ENCODE measurements at places on chromosomes 3 and 15.

DNA sequence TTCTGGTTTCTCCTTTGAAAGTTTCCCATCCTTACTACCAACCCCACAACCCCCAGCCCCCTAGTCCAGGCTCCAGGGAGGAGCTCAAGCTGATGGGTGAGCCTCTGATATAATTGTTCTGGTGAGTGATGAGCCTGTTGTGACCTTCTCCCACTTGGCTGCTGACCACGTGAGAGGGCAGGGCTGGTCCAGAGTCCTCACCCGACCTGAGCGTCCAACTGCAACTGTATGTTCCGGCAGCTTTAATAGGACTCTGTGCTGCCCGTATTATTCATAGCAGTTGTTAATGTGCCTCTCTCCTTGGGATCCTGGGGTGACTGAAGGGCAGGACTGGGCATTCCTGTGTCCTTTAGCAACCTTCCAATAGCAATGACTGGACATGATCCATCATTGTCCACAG is 56.2 kb downstream of the B3GNT5 start:
- no peak for DNase-seq

DNA sequence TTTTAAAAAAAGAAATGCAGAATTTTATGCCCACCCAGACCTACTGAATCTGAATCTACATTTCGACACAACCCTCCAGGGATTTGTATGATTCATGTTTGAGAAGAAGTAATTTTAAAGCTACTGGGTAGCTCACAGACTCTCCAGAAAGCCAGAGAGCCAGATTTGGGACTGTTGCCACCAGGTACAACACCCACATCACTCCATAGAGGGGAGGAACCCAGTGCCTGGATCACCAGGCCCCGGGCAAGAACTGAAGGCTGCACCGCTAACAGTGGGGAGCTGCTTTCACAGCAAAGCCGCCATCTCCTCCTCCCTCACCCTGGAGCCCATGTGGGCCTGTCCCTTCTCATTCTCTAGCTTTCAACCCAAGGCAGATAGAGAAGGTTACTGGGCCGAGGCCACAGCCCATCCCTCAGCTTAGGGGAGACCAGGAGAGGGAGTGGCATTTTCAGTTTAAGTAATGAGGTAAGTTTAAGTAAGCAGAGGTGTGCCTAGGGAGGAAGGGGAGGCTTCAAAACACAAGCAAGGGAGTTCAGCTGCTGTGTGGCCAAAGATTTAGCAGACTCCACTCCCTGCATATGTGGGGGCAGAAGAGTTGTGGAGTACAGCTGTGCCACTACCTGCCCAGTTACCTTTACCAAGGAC is 109.8 kb downstream of the IL12A start:
- DNase-seq: no peak

DNA sequence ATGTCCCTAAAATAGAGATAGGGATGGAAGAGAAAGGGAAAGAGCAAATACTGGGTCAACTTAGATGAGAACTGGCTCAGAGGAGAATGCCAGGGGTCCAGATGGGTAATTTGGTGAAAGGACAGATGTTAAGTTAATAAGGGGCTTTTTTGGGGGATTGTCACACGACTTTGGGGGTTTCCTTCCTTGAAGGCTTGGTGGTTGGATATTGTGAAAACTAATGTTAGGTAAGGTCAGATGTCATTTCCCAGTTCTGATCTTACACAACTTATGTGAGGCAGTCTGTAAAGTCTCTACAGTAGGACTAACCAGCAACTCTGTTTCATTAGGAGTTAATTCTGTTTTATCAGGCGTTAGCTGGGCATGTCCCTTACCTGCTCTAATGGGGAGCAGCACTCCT is 231.1 kb downstream of the NR2F2 start:
- no peak for DNase-seq

DNA sequence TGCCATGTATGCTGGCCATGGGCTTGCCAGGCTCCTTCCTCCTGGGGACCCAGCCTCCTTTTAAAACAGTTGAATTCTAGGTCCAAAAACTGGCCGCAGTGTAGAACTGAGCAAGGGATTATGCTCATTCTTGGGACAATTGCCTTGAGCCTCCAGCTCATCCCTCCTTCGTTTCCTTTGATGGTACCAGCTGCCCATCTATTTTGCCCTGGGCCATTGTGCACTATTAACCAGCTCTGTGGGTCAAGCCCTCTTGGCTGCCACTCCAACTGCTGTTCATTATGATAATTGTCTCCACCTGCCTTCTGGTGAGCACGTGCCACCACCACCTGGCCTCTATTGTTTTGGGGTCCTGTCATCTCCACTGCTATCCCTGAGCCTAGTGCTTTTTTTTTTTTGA is 75.8 kb upstream of the SYN2 start:
- DNase-seq: no peak

DNA sequence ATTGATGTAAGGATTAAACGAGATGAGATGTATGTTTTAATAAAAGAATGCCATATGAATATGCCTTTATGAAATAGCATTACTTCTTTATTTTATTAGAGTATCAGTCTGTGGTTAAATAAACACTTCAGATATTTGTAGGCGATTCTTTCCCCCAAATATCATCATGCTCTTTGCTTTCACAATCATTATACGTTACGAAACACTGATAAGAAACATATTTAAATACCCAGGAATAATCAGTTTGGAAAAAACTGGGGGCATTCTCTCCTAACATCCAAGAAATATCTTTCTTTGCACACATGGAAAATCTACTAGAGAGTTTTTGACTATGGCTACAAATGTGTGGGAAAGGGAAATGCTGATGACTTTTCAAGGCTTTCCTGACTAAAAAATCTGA is 4.4 kb upstream of the PLAAT1 start:
- DNase-seq: no peak

GRCh38 chr15:67077641-67078215 is 12.3 kb downstream of the SMAD3 start:
- no peak for DNase-seq

DNA sequence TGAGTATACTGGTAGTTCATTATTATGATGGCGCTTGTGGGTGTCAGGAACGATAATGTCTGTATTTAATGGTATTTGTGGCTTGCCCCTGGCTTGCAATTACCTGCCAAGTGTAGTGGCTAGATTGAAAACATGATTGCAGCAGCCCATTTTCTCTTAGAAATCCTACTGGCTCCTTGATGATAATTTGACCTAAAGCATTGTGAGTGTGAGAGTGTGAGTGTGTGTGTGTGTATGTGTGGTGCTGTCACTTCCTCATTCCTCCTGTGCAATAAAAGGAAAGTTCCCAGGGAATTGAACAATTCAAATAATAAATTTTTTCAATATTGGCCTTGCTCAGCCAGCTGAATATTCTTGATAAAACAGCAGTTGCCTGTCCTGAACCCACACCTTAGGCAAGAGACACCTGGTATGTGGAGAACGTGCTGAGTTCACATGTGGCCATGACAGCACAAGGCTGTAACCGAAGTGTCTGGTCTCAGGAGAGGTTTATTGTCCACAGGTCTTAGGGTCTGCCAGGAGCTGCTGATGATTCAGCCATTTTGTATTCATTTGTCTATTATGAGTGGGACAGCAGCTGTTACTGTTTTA is 193.3 kb downstream of the CD47 start:
- DNase-seq: no peak

DNA sequence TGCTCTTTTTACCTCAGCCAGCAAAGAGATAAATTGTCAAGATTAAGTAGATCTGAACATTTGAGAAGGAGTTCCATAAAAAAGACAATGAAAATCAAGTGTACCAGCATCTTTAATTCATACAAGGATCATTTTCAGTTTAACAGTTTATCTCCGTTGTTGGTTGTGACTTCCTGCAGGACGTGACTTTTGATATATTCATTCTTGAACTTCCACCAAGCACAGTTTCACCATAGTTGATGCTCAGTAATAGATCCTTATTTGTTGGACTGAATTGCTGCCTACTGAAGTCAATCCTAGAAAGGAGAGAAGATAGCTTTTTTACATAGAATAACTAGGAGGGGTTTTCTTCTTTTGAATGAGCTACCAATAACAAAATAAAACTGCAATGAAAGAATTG is 408.2 kb downstream of the LPP start:
- no peak for DNase-seq

- no peak for DNase-seq
Measured at GRCh38 chr3:100900671-100901335, 92.4 kb downstream of the ABI3BP start.
